ENCODE measurements at places on chromosomes 13 and 19.

DNA sequence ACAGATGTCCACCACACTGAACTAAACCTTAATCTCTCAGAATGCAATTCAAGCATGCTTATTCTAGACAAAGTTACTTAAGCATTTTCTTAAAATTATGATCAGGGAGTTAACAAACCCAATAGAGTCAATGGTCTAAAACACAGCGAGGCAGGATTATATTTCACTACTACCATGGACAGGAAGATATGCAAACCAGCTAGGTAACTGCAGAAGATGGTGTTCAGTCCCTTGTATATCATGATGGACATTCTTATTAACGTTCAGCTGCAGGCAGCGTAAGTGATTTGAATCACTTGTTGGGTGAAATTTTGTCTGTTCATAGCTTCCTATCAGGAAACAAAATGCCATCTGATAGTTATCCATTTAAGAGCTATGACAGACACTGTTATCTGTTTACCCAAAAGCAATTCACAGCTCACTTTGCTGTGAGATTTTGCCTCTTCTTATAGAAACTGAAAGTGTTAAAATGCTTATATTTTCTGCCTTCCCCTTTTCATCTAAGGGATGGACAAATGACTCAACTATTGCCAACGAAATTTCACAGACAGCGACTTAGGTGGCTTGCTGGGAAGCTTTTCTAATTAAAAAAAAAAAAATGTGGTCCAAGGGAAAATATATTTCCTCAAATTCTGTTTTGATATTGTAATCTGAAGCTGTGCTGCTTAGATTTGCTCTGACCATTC lies 591.9 kb downstream of the DACH1 start:
- no peak for DNase-seq

- no peak for DNase-seq
Measured at GRCh38 chr19:29680447-29680846, 15.2 kb downstream of the PLEKHF1 start.

DNA sequence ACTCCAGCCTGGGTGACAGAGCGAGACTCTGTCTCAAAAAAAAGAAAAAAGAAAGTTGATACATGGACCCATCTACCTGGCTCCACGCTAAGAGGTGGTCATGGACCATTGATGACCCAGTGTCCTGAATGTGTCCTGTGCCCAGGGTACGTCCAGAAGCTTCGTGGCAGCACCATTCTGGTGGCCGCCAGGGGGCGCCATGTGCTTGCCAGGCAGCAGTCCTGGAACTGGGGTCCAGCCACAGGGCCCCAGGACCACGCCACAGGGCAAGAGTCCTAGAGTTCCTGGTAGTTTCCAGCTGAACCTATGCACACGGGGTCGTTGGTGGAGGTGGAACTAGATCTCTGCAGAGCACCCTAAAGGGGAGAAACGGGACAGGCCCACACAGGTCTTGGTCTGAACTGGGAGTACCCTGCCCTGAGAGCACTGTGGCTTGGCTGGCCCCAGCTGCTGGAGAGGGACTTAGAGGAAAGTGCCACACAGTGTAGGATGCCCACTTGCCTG lies 19.9 kb upstream of the FBXO27 start:
- DNase-seq, result no peak

- DNase-seq, result no peak
Measured at GRCh38 chr13:38535261-38535660, 151.6 kb upstream of the FREM2 start.

DNA sequence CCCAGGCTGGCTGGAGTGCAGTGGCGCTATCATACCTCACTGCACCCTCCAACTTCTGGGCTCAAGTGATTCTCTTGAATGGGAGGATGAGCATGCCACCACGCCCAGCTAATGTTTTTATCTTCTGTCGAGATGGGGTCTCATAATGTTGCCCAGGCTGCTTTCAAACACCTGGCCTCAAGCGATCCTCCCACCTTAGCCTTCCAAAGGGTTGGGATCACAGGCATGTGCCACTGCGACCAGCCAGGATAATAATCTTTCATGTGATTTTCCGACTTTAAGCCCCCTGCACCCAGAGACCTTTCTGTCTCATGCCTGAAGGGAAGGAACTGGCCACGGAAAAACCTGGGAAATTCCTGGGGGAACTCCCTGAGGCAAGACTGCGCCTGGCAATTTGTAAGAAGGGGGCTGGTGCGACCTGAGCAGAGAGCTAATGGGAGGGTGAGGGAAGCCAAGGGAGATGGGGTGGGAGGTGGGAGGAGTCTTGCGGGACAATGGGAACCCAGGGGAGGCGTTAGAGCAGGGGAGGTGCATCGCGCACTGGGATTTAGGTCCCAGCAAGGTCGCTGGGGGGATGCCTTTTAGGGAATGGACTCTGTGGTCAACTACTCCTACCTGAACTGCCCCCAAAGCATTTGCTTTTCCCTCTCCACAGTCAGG lies 1.2 kb upstream of the CCDC124 start:
- DNase-seq, result no peak

- DNase-seq, result no peak
Measured at GRCh38 chr13:27523346-27524073, 73.1 kb upstream of the MTIF3 start.

DNA sequence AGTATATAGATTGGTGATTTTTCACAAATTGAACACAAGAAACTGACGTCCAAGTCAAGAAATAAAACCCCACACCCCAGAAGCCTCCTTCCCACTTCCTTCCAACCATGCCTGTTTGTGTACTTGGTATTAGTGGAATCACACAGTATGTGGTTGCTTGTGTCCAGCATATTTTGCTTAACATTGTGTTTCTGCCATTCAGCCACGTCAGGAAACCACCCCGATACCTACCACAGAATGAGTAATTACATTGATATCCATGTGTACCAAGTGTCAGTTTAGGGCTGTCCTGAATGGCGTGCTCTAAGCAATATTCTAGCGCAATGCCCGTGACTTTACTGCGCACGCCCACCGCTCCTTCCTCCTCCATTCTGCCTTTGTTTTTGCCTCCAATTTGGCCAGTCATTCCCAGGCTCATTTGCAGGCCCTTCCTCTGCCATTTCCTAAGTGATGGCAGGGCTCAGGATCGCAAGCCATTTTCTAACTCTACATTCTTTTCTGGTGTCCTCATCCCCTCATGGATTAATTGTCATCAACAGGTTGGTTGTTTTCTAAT lies 25.9 kb upstream of the MPHOSPH8 start:
- no peak for DNase-seq

GRCh38 chr13:103694033-103694432 lies 627.8 kb upstream of the SLC10A2 start:
- DNase-seq, result no peak

- no peak for DNase-seq
Measured at GRCh38 chr13:43510956-43511901, 275.5 kb downstream of the ENOX1 start.

DNA sequence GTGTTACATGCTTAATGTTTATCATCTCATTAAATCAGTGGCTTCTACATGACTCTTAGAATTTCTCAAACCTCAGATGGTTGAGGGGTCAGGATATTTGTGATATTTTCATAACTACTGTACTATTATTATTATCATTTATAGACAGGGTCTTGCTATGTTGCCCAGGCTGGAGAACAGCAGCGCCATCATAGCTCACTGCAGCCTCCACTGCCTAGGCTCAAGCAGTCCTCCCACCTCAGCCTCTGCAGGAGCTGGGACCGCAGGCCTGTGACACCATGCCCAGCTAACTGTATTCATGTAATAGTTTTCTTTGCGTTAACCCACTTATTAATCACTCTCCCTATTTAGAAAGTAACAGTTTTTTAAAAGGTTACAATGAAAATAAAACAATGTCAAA lies 9.5 kb downstream of the IER2 start:
- DNase-seq, result no peak

GRCh38 chr13:36418022-36418805 lies 14.1 kb upstream of the CCNA1 start:
- no peak for DNase-seq

- no peak for DNase-seq
Measured at GRCh38 chr19:2344381-2344870, 15.6 kb upstream of the TMPRSS9 start.

GRCh38 chr19:926589-927350 lies 935 bp downstream of the ARID3A start:
- DNase-seq, result no peak

DNA sequence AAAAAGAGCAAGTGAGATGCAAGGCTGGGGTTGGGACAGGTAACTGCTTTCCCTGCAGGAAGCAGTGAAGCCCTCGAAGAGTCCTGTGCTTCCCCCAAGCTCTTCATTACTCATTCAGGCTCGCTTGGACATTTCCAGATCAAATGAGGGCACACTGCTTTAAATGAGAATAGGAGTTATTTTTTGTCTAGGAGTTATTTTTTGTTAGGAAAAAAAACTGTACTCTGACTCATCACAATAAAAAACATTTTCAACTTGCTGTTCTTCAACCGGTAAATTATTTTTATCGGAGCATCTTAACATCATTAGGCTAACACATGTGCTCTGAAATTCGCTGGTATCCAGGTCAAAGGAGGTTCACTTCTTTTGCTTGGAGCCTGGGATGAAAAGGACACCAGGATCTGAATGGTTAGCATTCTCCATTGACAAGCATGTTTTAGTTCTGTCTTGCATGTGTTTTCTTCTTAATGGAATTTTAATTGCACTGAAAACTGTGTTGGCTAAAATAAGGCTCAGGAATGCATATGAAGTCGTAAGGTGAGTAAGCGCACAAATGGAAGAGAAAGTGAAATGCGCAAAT lies 80.7 kb upstream of the STK24 start:
- DNase-seq, result no peak

DNA sequence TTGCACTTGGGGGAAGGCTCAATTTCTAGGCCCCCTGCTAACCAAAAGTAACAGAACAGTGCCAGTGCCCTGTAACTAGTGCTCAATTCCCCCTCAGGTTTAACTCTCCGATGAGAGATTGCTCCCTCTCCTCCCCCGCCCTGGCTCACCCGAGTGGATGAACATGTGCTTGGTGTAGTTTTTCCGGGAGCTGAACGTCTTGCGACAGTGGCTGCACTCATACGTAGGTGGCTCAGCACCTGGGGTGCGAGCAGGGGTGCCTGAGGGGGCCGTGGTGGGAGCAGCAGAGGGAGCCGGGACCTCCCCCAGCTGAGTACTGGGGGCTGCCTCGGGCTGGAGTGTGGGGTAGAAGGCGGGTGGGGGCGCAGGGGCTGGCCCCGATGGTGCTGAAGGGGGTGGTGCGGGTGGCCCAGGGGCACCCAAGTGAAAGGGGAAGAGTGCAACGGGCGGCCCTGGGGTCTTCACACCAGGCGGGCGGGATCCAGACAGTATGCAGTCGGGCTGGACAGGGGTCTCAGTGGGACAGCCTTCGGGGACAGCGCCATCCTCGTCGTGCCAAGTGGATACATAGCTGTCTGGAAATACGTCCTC lies 3.3 kb downstream of the ZBTB45 start:
- no peak for DNase-seq

DNA sequence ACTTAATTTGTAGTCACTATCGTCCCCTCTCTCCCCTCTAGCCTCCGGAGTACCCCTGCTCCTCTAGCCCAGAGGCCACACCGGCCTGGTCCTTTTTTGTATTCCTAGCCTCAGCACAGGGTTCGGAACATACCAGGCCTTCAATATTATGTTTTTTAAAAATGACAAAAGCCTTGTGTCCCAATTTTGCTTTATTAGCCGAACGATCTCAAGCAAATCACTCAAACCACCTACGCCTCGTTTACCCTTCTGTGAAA lies 463 bp upstream of the POMP start:
- DNase-seq, result no peak

- DNase-seq, result no peak
Measured at GRCh38 chr13:114035583-114036531, 62.0 kb upstream of the C13orf46 start.

DNA sequence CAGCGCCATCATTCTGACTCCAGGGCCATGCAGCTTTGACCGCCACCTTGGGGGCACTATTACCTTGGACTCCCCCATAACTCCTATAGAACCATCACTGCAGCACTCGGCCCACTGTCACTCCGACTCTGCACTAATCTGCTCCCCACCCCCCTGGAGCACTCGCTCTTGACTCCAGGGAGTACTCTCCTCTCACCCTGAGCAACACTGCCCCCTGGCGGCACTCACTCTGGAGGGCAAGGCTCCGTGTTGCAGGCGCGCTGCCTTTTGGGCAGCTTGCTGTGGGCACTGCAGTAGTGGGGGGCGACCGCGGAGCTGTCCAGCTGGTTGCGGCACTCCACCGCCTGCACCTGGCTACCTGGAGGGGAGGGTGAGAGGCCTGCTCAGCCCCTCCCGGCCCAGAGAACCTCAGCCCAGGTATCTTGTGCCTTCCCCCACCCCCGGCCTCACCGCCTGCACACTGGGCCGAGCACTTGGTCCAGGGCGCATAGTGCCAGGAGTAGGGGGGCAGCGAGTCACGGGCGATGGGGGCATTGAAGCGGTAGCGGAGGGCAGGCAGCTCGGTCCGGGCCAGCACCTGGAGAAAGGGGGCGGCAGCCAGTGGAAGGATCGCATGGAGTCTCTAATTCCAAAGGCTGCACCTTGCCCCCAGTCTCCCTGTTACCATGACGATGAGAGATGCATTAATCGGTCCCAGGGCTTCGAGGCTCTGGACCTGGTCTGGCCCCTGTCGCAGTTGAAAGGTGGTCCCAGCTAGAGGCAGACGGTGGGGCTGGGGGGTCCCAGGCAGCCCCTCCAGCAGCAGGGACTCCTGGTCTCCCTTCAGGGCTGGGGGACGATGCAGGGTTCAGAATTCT lies 8.9 kb upstream of the MYO1F start:
- peak; percentile 50 for DNase-seq

DNA sequence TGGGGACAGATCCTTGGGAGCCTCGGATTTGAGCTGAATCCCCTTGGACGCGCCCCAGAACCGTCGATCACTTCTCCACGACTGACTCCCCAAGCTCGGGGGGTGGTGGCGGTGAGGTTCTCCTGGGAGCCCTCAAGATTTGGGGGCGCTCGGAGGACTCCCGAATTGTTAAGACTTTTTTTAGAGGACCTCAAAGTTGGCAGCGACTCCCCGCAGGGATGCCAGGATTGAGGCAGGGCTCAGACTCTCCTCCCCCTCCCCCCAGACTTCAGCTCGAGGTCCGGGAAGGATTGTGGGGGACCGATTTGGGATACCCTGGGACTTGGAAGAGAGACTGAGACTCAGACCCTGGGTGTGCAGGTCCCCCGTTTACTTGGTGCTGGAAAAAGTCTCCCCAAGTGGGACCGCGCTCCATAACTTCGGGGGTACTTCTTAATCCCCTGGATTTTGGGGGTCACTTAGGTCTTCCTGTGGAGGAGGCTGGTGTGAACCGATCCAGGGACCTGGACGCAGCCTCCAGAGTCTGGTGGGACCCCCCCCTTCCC lies 665 bp downstream of the VASP start:
- DNase-seq, result no peak

Data from COLO829 (cell line).